ENCODE measurements at places on chromosomes 1 and 21.

GRCh38 chr1:20483098-20483832, 2.7 kb downstream of the CAMK2N1 start:
- DNase-seq, result no peak

DNA sequence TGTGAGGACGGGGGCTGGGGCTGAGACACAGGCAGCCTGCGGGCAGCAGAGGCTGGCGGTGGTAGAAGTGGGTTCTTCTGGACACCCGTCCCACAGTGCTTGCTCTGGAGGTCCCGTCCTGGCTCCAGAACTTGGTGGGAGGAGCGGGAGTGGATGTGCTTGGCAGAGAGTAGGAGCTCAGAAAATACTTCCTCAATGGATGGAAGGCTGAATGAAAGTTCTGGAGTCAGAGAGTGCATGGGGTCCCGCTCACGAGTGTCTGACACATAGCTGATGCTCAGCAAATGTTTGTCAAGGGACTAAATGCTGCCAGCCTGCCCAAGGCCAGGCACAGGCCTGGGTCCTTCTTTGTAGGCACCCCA, 13.4 kb upstream of the NES start:
- DNase-seq, result no peak

DNA sequence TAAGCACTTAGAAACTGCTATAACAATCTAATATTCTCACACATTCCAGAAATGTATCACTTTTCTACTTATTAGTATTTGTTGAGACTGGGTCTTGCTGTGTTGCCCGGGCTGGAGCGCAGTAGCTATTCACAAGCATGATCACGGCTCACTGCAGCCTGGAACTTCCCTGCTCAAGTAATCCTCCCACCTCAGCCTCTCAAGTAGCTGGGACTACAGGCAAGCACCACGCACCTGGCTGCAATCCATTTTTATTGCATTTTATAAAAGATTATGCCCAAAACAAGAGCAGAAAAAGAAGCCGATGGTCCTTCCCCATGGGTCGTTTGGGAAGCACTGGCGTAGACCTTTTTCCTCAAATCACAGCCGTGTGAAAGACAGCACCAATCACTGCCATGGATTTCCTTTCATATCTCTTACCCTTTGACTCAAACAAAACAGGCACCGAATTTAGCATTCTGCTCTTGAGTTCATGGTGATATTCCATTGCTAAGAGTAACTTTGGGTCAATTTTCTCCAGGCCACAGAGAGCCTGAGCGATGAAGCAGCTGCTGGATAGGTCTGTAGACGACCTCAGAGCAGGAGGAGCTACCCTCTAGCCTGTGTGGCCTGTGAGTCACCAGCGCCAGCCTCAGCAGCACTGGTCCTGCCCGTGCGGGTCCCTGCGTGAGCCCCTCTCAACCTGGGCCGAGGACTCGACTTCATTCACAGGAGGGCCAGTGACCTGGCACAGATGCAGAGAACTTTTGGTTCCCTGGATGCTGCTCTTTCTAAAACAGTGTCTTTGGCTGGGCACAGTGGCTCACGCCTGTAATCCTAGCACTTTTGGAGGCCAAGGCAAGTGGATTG, 80.8 kb downstream of the PIK3CD start:
- DNase-seq, result no peak

- DNase-seq, result no peak
These were observed 23.3 kb downstream of the TBX19 start for GRCh38 chr1:168303716-168304540.

DNA sequence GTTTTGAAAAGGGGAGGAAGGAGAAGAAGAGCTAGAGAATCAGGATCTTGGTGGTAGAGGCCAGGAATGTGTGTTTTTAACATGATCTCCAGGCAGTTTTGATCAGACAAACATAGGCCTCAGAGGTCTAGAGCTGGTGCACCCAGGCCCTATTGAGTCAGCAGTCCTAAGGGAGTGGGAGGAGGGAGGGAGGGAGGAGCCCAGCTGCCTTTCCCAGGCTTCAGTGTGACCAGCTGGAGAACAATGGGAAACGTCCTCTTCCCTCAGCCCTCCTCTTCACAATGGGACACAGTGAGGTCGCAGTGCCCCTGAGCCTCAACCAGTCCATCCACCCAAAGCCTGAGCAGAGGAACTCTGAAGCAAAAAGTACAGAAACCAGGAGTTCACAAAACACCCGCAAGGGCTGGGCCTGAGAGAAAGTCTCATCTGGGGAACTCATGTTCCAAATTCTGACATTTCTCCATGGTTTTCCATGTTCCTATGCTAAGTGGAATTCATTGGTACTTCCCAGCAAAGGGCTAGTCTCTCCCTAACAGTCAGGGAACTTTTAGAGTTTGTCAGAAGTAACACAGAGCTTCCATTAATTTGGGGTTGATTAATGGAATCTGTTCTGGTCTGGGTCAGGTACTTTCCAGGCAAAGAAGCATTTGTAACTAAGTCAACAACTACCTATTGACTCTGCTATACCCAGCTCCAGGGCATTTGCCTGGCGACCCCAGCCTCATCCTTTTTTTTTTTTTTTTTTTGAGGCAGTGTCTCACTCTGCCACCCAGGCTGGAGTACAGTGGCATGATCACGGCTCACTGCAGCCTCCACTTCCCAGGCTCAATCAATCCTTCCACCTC, 37.5 kb downstream of the ELAPOR1 start:
- DNase-seq, result no peak

DNA sequence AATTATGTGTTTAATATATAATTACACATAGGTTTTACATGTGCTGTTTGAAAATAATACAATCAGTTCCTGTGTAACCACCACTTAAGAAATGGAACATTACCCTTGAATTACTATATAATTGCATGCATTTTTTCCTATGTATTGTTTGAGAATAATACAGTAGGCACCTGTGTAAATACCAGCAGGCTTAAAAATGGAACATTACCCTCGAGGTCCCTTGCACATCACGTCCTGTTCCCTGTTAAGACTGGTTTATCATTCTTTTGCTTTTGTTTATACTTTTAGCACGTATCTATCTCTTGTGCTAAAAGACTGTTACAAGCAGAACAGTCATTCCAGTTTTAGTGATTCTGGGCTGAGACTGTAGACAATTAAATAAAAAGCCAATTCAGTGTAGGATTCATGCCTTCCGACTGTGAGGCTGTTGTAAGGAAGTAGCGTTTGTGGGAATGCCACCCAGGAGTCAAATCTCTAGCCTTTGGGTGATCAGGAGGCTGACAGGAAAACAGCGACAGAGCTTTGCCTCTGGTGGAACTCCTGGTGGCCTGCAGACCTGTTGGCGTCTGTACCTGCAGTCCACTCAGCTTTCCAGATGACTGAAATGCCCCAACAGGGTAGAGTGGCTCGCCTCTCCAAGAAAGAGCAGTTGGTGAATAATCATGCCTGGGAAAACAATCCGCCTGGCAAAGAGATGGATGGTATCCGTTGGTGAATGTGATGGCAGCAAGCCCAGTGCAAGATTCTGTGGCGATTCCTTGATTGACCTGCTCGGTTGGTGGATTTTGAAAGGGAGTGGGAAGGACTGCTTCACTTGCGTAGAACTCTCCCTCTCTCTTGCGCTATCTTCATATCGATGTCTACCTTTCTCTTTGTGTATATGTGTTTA, 58.0 kb downstream of the DISC1 start:
- peak; percentile 56 for DNase-seq

Data from tongue (tissue), 3 donors.